ENCODE measurements at places on chromosomes 1 and 21. TPM values are rescaled to one million over a fixed set of nuclear protein-coding genes. Genes with fewer than 3 reads are reported as not detected.

DNA sequence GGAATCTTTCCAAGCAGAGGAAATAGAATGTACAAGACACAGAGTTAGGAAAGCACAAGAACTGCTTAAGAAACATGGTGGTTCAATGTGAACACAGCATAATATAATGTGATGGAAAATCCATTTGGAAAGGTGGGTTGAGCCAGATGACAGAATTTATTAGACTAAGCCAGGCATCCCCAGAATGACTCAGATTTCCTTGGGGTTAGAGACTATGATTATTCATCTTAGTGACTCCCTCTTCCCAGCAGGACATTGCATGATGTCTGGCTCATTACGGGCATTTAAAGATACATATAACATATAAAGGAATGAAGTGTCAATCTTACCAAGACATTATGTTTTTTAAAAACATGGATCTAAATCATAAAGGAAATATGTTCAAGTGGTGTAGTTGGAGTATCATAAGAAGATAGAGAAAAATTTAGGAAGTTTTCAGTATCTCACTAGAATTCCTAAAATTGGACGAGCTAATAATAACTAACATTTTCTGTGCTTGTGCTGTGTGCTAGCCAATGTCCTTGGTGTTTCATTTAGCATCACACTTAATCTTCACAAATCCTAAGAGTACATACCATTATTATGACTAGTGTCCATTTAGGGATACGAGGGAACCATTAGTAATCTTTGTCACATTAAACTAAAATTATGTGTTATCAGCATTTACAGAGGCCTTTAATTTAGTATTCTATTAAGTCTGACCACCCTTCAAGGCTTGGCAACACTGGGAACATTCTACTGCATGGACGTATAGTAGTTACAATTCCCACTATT, 41.0 kb upstream of the ST6GALNAC5 start:
- DNase-seq, result no peak

DNA sequence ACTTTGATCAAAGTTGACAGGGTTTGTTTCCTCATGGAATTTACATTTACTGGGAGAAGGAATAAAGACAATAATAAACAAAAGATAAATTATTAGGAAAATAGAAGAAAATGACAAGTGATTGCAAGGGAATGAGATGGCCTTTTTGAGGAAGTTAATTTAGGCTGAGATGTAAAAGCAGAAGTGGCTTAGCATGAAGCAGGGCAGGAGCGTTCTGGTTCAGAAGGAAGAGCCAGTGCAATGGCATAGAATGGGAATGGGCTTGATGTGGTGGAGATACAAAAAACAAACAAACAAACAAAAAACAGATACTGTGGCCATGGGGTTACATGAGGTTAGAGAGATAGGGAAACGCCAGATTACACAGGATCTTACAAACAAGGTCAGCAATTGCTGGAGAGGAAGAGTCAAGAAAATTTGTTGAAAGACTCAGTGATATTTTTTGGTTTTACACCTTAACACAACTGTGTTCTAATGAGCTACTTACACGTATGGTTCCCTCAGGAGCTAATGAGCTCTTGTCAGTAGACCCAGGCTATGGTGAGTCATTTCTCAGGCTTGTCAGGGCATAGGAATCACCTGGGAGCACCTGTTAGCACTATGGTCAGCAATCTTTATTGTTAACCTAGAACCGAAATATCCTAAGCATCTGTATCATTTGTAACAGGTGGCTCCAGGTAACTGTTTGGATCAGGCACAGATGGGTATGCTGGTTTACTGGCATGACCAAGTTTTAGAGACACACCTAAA, 8.7 kb upstream of the CADM3 start:
- no peak for DNase-seq

- peak; percentile 61 for DNase-seq
Observed at GRCh38 chr1:94614996-94615395, 73.4 kb upstream of the F3 start.

- no peak for DNase-seq
Observed at GRCh38 chr1:171872430-171872829, 31.1 kb downstream of the DNM3 start.

GRCh38 chr1:43530483-43531106, at the start of gene PTPRF:
TSS of gene PTPRF (plus strand) at chr1:43530883. CDS start at chr1:43545076, 14,193 bp downstream.
- DNase-seq, result peak; percentile 81

DNA sequence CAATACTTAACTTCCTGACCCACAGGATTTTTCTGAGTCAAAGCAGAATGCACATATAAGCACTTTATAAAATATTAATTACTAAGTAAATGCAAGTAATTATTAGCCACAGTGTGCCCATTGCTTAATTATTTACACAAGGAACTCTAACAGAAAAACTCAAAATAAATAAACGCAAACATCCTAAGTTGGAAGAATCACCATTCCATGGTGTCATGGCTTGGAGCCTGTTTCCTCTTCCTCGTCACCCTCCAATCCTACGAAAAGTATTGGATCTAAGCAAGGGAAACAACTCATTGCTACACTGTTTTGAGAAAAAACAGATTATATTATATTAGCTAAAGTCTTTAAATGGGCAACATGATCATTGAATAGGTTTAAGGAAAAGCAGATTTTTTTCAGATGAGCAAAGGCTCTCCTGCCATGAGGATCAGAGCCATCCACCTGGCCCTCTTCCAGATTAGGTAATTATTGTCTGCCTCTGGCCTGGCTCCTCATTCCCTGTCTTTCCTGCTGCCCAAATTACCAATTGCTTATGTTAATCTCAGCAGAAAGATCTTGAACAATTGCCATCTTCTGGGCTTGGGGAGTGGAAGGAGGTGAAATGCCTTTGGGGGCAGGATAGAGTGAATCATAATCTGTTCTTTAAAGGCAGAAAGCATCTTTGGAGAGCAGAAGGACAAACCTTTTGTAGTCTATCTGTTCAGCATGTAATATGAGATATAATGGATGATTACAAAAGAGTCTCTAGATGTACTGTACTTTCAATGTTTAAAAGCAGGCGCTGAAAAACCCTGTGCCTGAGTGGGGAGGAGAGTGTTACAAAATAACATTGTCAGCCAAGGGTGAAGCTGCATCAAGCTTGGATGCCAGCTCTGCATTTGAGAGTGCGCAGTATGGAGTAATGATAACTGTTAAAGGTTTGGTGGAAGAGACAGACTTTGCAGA, 121.2 kb downstream of the DUSP10 start:
- no peak for DNase-seq

GRCh38 chr1:217911908-217912307, 280.8 kb downstream of the SPATA17 start:
- no peak for DNase-seq

GRCh38 chr21:26068776-26069175, 101.8 kb downstream of the APP start:
- DNase-seq, result no peak

DNA sequence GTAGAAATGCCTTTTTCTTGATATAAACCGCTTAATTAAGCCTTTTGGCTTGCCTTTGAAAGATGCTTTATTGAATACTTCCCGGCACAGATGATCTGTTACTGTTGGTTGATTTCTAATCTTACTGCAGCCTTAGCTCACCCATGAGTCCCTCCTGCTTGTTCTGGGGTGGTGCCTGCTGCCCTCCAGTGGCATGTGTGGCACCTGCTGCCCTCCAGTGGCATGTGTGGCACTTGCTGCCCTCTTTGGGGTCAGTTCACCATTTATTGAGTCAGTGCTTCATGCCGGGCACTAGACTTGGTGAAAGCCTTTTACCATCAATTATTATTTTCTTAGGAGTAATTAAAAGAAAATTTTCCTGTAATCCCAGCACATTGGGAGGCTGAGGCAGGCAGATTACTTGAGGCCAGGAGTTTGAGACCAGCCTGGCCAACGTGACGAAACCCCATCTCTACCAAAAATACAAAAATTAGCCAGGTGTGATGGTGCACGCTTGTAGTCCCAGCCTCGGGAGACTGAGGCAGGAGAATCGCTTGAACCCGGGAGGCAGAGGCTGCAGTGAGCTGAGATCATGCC, 54.3 kb downstream of the ADARB1 start:
- peak; percentile 88 for DNase-seq

GRCh38 chr21:33642896-33643657, 776 bp downstream of the ITSN1 start:
- DNase-seq, result peak; percentile 39

- DNase-seq, result no peak
Observed at GRCh38 chr1:65949933-65950332, 157.2 kb downstream of the PDE4B start.

DNA sequence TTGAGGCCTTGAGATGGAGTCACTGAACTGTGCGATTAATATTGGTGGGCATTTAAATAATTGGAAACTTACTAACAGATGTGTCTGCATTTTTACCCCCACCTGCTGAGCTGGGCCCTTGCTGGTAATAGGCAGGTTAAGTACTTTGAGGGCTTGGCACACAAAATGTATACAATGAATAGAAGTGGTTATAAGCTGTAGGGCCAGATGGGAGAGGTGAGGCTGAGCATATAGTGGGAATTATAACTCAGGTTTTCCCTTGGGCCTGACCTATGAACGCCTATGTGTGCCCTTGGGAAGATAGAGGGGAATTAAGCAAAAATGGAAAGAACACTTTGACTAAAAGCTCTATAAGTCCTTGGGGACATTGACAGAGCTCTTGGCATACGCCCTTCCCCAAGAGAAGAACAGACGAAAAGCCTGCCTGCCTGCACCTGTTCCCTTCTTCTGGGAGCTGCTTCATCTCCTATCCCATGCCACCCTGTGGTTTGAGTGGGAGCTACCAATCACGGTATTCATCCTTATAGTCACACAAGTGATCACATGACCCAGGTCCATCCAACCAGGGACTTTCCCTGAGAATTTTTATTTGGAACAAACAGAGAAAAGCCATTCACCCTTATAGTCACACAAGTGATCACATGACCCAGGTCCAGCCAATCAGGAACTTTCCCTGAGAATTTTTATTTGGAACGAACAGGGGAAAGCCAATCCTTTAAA, 260.7 kb upstream of the CSF3R start:
- DNase-seq, result no peak

- DNase-seq, result no peak
Observed at GRCh38 chr1:36835696-36836095, 198.6 kb downstream of the GRIK3 start.

GRCh38 chr1:205626216-205626615, 5.6 kb downstream of the ELK4 start:
- DNase-seq, result no peak

- DNase-seq, result no peak
Observed at GRCh38 chr1:34907487-34908090, 21.9 kb downstream of the DLGAP3 start.

DNA sequence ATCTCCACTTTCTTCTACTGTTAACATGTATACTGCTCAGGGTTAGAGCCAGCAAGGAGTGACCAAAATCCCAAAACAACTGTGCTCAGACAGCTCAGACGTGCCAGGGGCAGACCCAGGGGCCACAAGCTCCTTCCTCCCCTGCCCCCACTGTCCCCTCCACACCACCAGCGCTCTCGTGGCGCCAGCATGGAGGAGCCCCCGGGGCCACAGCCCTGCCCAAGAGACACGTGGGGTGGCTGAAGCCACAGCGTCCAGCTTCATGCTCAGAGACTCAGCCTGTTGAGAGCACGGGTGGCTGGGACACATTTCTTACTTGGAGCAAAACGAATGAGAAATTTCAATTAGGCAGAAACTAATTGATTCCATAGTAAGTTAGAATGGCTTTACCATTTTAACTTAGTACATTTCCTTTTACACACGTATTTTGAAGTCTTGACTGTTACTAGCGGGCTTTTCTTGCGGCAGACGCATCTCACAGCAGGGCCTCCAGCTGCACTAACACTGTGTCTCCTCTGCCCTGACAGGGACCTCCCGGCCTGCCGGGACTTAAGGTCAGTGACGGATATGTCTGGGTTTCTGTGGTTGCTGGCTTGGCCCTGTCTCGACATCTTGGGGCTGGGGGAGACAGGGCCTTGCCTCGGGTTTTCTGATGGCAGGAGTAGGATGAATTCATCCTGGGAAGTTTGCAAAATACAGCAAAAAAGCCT, 54.2 kb downstream of the SLC19A1 start:
- DNase-seq, result no peak

- DNase-seq, result no peak
Observed at GRCh38 chr1:25715888-25716287, 84.1 kb upstream of the SELENON start.

- no peak for DNase-seq
Observed at GRCh38 chr1:67280696-67281095, 27.0 kb upstream of the IL12RB2 start.

GRCh38 chr1:186442651-186443375, 18.1 kb downstream of the PDC start:
- peak; percentile 38 for DNase-seq

DNA sequence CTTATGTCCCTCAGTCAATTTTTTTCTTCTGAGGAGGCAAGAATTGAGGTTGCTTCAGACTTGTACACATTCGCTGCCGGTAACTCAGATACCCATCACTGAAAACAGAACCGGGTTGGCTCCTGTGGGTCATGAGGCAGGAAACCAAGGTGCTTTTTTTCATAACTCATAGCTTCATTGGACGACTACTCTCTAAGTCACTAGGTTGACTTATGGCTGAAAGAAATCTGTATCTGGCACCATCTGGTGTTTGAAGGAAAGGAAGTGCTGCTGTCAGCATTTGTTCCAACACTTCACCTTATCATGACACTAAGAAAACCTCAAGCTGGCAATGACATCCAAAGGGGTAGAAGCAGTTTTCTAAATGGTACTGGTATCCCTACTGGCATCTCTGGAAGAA, 82.3 kb downstream of the TBX19 start:
- no peak for DNase-seq

GRCh38 chr1:41659159-41659495, 174.6 kb upstream of the EDN2 start:
- no peak for DNase-seq

GRCh38 chr1:84367219-84367618, 31.1 kb upstream of the DNASE2B start:
- no peak for DNase-seq

DNA sequence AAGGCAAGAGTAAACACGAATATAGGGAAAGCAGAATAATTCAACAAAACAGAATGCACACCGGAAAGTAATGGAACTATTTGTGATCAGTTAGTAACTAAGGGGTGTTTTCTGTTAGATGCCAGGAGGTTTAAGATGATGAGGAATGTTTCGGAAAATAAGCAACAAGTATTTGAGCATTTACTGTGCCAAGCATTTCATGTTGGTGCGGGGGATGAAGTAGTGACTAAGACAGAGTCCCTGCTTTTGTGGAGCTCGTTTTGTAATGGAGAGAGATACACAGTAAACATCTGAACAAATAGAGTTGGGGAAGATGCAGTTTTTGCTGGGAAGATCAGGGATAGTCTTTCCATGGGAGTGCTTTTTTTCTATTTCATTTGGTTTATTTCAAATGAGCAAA, 78.7 kb downstream of the DYRK1A start:
- DNase-seq, result no peak

The RIMS3 gene
- total RNA-seq, result 0.20 TPM

The PWP2 gene
- total RNA-seq, result 19.4 TPM

The FAM72D gene
- 0.87 TPM for total RNA-seq

The FAM43B gene
- total RNA-seq, result not detected

The DUSP10 gene
- 2.6 TPM for total RNA-seq

The HLX gene
- total RNA-seq, result 1.4 TPM

The RNF187 gene
- 53.6 TPM for total RNA-seq

The HSD3B2 gene
- not detected for total RNA-seq

The SLAMF9 gene
- total RNA-seq, result not detected

The RABIF gene
- total RNA-seq, result 14.3 TPM

The DNASE2B gene
- not detected for total RNA-seq

The TRIM58 gene
- total RNA-seq, result under 0.01 TPM

The NKAIN1 gene
- not detected for total RNA-seq

The SUSD4 gene
- total RNA-seq, result 0.44 TPM

The SPATA21 gene
- total RNA-seq, result not detected

The PIGR gene
- not detected for total RNA-seq

The IFI44 gene
- 15.0 TPM for total RNA-seq

The OR2AK2 gene
- total RNA-seq, result not detected

The CASQ1 gene
- total RNA-seq, result not detected

The EXO1 gene
- 4.8 TPM for total RNA-seq
